ENCODE measurements at places on chromosomes 2 and 18.

DNA sequence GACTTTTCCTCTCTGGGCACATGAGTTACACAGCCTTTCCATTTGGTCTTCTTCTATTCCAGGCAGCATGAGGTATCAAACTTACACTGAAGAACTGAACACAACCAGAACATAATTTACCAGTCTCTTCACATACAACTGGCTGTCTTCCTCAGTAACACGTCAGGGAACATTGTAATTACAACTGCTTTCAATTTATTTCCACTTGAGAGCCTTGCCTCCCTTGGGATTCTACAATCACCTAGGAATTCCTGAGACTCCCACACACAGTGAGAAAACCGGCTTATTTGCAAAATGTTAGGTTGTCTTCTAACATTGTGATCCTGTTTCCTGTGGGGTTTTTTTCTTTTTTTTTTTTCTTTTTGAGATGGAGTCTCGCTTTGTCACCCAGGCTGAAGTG, 149.9 kb downstream of the TMX3 start:
- DNase-seq = no peak

- DNase-seq = no peak
Measured at GRCh38 chr2:32838949-32839348, 107.8 kb upstream of the LTBP1 start.

- DNase-seq = no peak
Measured at GRCh38 chr2:149692961-149693396, 105.4 kb upstream of the MMADHC start.

DNA sequence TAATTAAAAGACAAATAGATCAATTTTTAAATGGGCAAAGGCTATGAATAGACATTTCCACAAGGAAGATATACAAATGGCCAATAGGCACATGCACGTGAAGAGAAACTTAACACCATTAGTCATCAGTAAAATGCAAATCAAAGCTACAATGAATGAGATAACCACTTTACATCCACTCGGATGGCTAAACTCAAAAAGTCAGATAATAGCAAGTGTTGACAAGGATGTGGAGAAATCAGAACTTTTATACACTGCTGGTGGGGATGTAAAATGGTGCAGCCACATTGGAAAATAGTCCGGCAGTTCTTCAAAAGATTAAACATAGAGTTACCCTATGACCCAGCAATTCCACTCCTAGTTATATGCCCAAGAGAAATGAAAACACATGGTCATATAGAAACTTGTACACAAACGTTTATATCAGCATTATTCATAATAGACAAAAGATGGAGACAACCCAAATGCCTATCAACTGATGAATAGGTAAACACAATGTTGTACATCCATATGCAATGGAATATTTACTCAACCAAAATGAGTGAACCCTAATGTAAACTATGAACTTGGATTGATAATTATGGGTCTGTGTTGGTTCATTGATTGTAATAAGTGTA, 51.1 kb downstream of the SMAD7 start:
- DNase-seq = no peak

All from stimulated activated CD4-positive, alpha-beta T cell treated with anti-CD3 and anti-CD28 coated beads, Interleukin-12 subunit alpha, Interleukin-12 subunit beta, amount 100 ng/mL, for 24 hours (primary cell).